Cerebellar nuclear complex (tissue), 1 donor: ENCODE measurements at places on chromosomes 11 and 22.

DNA sequence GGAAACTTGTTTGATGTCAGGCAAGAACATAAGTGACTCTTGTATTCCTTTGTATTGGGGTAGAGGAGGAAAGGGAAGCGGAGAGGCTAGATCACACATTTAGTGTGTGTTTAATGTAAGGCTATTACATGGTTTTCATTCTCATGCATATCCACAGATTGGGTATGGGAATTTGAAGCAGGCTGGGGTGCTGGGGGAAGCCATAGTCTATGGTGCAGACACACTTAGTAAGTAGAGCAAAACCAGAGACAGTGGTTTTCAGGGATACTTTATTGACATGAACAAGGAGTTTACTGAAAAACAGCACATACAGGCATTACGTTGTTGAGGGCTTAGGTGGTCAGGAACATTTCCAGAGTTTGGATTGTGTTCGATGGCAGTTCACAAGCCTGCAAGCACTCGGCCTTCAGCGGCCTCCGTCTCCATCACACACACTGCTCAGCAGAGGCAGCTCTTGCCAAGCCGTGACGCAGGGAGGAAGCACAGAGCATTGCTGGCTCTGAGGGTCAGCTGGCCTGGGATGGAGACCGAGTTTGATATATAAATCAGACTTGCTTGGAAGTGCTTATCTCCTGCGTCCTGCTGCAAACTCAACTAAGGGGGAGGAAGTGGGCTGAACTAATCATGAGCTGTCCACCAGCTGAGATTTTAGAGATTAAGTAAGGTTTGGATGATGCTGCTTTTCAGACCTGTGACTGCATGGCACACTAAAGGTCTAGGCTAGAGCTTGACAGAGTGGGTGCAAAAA, 25.3 kb downstream of the SCN3B start:
- DNase-seq: no peak

DNA sequence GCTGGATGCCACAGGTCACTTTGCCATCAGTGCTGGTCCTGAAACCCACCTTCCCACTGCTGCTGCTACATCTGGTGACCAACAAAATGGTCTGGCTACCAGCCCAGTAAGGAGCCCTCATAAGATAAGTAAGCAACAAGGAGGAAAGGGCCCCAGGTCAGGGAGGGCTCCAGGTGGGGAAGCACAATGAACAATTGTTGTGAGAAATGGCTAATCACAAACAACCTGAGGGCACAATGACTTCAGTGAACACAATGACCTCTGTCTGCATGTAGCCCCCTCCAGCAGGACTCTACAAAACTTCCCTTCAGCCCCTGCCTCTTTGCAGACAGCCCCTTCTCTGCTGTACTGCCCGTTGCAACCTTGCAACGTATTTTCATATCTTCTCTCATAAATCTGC, 19.4 kb upstream of the FBLN1 start:
- no peak for DNase-seq

DNA sequence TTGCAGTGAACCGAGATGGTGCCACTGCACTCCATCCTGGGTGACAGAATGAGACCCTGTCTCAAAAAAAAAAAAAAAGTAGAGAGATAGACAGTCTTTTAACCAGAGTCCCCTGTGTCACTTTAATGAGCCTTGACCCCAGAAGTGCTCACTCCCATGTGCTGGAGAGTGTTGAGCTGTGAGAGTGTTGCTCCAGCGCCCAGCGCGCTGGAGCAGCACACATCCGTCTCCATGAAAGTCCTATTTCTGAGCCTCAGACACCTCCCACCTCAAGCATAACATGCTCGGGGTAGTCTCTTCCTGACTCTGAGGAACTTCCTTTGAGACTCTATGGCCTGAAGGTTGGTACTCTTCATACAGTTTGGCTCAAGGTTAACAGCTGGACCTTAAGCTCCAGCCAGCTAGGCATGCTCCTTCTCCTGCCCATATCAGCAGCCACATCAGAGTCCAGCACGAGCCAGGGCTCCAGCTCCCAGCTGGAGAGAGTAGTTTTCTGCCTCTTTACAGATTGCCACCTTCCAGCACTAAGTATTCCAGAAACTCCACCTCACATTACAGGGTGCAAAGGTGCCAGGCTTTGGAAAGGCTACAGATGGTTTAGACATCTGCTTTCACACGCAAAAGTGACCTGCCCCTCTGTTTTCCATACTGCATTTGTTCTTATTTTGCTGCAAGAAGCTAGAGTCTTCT, 29.4 kb upstream of the UBASH3B start:
- no peak for DNase-seq

- no peak for DNase-seq
Observed at GRCh38 chr11:108654994-108655631, 9.8 kb upstream of the DDX10 start.

DNA sequence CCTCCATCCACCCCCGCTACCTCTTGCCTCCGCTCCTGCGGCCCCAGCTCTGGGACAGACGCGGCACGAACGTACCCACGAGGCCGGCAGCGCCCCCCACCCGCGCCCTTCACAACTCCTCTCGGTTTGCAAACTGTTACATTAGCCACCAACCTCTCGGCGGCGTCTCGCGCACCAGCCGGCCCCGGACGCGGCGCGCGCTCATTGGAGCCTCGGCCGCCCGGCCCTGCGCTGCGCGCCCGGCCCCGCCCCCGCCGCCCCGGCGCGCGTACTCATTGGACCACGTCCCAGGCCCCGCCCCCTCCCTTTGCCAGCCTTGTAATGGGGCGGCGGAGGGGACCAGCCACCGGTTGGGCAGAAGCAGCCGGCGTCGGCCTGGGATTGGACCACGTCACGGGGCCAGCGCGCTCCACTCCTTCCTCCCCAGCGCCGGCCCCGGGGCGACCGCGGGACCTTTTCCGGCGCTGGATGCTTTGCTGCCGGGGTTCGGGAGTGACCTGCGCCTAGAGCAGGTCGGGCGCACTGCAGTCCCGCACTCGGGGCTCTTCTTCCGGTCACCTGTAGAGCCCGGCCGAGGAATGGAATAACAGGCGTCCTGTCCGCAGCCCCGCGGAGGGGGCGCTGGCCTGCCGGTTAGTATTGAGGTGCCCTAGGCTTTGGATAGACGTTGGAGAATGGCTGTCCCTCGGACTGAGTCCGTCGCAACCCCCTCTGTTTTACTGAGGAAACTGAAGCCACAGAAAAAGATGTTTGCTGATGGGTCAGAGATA, at the start of gene HYOU1:
Gene HYOU1, minus strand, starts transcription at position 206 of the 770 bp plus-strand sequence. CDS start 1,045 bp downstream, outside the sequence.
- DNase-seq: peak; percentile 63

GRCh38 chr11:95140397-95141033, 50.9 kb downstream of the ENDOD1 start:
- no peak for DNase-seq

DNA sequence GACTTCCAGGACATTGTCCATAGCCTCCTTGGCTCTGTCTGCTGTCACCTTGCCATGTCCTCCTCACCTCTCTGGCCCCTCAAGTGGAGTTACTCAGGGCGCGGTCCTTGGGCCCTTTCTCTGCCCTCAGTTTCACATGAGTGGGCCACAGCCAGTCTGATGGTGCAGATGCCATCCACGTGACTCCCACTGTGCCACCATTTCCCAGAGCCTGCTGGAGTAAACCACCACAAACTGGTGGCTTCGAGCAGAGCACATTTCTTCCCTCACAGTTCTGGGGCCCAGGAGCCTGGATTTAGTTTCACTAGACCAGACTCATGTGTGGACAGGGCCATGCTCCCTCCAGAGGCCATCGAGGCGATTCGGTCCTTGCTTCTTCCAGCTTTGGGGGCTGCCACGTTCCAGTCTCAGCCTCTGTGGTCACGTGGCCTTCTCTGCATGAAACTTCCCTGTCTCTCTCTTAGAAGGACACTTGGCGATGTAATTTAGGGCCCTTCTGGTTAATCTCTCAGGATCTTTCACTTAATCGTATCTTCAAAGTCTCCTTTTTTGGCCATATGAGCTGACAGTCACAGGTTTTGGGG, 14.6 kb downstream of the SMARCB1 start:
- DNase-seq: no peak

DNA sequence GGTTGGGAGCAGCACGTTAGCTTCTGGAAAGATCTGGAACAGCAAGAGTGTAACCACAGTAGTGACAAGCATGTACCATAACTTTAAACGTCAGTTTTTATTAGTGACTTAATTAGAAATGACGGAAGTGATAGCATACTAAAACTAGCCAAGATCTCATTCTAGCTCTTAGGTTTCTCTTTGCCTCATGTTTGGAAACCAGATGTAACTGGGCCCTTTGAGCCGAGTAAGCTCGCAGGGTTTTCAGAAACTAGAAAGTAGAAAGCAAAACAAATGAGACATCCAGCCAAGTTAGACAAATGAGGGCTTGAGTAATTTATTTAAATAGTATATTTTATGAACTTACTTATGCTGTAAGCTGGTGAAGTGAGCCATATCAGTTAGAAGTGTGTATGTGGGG, 40.2 kb upstream of the SLC5A12 start:
- DNase-seq: no peak

- no peak for DNase-seq
Observed at GRCh38 chr11:16881074-16881709, 133.0 kb downstream of the PLEKHA7 start.

GRCh38 chr22:38124236-38124974, 13.9 kb upstream of the BAIAP2L2 start:
- DNase-seq: no peak

- peak; percentile 66 for DNase-seq
Observed at GRCh38 chr11:65095974-65096806, at the start of gene VPS51. Gene VPS51, plus strand, starts transcription at chr11:65096214. Its CDS starts 37 bp downstream, at chr11:65096251.

DNA sequence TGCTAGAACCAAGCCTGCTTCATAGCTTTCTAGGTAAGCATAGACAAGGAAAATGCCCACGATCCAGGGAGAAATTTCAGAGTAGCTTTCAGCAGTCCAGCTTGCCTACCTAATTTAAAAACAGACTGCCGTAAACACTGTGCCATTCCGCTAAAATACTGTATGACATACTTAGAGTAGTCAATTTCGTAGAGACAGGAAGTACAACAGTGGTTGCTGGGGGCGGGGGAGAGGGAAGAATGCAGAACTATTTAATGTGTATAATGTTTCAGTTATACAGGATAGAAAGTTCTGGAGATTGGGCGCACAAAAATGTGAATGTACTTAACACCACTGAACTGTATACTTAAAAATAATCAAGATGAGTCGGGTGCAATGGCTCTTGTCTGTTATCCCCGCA, 56.7 kb downstream of the C11orf58 start:
- no peak for DNase-seq

DNA sequence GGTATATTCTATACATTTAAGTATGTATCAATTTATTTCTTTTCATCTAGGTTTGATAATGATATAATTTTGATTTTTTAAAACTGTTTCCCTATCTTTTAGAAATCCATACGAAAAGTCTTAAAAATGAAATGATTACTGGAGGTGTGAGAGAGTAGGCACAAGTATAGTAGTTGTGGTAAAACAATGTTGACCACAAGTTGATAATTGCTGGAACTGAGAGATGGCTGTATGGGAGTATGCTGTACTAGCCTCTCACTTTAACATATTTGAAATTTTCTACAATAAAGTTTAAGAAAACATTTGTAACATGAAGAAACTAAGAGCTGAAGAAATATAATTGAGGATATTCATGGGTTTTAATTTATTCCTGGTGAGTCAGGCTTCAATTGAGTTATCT, 30.0 kb downstream of the FSHB start:
- no peak for DNase-seq

GRCh38 chr11:44832452-44832851, 105.7 kb downstream of the TSPAN18 start:
- no peak for DNase-seq
